ENCODE measurements at places on chromosomes 7 and 10.

DNA sequence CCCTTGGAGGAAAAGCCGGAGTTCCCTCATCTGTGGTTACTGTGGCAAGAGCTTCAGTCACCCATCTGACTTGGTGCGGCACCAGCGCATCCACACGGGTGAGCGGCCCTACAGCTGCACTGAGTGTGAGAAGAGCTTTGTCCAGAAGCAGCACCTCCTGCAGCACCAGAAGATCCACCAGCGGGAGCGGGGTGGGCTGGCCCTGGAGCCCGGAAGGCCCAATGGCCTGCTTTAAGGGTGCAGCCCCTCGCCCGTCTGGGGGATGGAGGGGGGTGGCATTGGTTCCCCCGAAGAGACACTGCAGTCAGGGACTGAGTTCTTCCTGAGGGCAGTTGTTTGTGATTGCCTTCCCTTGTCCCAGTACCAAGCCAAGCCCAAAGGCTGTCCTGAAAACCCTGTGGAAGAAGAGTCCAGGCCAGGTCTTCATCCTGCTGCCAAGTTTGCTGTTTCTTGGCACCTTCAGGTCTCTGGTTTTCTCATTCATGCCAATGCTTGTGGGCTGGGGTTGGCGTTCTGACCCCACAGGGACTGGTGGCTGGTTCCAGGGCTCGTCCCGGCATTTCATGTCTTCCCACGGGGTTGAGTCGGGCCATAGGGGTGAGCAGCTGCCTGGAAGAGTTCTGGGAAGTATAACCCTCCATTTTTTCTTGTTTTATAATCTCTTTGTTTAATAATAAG, 7.7 kb upstream of the ZNF783 start:
- no peak for DNase-seq

DNA sequence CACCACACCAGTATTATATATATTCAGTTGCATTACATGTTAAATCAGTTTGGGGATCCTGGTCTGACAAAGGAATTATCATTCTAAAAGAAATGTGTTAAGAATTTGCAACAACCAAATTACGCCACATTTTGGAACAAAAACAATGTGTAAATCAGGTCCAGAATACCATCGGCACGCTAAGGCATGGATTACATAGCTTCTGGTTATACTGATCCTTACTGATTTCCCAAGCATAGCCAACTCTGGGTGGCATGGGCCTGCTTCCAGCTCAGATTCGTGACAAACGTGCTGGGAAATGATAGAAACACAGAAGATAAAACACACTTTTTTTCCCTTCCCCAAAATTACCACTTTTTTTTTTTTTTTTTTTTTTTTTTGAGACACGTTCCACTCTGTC, 660.0 kb downstream of the SORCS1 start:
- DNase-seq, result no peak

DNA sequence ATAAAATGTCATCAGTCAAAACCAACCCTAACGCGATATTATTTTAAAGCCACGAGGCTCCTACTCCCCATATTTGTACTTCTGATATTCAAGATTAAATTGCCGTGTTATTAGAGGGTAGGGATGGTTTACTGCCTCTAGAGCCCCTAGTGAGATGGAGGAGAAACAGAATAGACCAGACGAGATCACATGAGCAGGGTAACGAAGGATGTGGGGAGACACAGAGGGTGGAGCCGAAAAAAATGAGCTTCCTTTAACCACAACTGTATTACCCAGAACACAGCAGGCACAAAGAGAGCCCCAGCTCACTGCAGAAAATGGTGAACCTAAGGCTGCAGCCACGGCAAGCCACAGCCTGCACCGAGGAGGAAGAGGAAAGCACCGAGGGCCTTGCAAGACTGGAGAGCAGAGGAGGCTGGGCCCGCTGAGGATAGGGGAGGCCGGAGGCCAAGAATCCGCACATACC, 14.3 kb downstream of the ZC3HAV1 start:
- DNase-seq, result no peak

DNA sequence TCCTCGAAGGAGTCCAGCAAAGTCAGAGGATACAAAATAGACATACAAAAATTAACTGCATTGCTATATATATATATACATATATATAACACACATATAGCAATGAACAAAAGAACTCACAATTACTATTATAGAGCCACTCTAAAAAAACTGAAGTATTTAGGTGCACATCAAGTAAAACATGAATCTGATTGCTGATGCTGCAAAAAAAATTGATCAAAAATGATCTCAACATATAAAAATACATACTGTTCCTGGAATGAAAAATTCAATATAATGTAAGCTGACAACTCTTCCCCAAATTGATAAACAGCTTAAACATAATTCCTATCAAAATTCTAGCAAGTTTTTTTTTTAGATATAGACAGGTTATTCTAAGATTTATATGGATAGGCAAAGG, 126.8 kb downstream of the ALOX5 start:
- DNase-seq, result no peak

- peak; percentile 20 for DNase-seq
Observed at GRCh38 chr7:114409750-114410149, 4.9 kb upstream of the FOXP2 start.

DNA sequence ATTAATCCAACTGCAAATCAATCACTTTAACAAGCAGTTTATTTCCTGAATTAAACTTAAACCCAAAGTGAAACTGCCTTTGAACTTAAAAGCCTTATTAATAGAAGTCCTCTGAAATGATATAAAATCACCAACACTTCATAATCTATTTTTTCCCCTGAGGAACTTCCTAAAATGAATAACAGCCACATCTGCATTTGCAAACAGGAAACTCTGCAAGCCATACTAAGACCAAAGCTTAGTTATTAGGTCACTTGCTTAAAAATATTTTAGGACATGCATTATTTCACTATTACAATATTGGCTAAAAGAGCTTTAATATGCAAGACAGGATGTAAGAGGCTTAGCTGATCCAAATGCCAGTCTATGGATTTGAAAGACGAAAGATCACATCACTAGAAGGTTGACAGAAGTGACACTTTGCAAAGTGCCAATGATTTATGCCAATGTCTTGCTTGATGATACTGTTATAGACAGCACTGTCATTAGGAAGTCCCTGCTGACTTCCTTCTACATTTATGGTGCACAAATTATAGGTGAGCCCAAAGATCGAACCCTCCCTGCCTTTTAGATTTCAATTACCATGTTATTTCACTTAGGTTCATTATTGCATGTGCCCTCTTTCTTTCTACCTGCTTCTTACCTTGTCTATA, 99.9 kb upstream of the SKAP2 start:
- no peak for DNase-seq

DNA sequence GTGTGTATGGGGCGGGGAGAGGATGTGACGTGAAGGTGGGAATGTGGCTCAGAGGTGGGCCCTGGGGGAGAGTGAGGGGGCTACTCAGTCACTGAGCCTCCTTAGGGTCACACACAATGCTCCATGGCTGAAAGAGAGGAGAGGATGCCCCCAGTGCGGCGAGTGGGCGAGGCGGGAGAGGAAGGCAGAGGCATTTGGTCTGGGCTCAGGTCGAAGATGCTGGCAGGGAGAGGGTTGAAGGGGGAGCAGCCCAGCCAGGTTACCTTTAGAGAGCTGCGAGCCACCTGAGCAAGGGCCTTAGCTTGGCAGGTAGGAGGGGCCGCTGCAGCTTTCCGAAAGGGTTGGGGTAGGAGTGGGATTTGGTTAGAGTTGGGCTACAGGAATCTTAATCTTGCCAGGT, 4.7 kb upstream of the LOXL4 start:
- no peak for DNase-seq

DNA sequence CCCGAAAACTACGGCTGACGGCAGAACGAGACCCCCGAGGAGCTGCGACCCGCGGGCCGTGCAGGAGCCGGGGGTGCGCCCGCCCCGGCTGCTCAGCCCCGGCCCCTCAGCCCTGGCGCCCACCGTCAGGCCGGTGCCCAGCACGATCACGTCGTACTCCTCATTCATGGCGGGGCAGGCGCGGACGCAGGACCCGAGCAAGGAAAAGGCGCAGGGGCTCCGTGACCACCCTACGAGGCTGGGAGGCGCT, 218 bp downstream of the GDI2 start:
- DNase-seq, result no peak

DNA sequence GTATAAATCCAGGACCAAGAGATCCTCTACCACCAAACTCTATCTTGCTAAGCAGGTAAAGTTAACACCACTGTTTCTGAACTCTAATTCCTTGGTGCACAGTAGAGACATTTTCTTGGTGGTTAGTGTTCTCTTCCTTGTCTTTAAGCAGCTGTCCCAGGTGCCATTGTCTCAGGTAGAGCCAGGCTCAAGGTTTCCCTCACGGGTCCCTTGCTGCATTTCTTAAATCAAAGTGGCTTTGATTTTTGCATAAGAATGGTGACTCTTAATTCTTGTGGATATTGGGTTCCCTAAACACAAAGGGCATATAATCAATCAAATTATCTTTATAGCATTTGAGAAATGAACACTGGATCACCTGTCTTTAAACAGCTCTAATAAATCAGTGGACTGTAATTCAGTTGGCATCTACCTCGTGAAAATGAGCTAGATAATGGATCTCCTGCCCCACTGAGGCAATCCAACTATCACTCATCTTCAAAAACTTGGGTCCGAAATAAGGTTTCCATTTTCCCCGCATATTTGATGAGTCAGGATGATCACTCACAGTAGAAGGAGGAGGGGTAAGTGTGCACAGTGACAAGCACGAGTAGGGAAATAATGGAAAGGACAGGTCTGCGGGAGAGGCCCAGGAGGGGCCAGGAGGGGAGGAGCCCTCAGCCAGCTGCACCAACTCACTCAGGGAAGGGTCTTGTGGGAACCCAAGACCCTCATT, 2.4 kb downstream of the ABCC2 start:
- DNase-seq, result peak; percentile 45

DNA sequence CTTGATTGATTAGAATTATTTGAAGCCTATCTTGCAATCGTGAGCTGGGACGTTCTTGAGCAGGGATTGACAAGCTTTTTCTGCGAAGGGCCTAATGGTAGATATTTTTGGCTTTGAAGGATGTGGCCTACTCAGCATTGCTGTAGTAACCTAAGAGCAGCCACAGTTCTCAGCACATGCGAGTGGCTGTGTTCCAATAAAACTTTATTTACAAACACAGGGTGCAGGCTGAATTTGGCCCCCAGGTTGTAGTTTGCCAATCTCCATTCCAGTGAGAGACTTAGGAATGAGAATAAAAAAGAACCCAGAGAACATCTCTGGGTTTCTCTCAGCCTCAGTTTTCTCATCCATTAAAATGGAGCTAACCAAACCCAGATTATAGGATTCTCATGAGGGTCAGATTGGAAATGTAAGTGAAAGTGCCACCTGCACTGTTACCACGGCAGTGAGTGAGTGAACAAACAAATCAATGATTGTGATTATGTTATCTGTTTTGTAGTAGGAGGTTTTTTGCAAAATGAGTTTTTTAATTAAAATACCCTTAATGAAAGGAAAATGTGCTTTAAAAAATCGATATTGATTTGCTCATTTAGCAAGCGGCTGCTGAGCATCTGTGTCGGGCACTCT, 664.0 kb downstream of the SDK1 start:
- DNase-seq, result no peak

GRCh38 chr10:52965938-52966401, 193.4 kb upstream of the MBL2 start:
- no peak for DNase-seq

DNA sequence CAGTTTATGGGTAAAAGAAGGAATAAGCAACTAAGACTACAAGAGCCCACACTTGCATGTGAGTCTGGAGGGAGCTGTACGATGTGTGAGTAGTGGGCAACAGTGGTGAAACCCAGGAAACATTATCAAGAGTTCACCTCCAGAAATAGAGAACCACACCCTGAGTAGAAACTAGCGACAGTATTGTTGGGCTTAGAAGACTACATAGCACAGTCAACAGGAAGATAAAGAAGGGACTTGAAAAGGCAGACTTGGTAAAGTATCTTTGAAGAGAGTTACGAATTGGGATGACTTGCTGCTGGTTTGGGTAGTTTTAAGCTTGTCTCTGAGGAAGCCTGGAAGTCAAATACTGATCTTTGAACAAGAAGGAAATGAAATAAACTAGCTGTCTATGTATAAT, 223.2 kb upstream of the GNAI1 start:
- DNase-seq, result no peak

- peak; percentile 65 for DNase-seq
Observed at GRCh38 chr10:113858541-113858940, 4.1 kb downstream of the NHLRC2 start.

- peak; percentile 44 for DNase-seq
Observed at GRCh38 chr7:116702046-116702785, 30.2 kb downstream of the MET start.

- DNase-seq, result peak; percentile 26
Observed at GRCh38 chr7:41047789-41048191, 655.1 kb downstream of the INHBA start.

DNA sequence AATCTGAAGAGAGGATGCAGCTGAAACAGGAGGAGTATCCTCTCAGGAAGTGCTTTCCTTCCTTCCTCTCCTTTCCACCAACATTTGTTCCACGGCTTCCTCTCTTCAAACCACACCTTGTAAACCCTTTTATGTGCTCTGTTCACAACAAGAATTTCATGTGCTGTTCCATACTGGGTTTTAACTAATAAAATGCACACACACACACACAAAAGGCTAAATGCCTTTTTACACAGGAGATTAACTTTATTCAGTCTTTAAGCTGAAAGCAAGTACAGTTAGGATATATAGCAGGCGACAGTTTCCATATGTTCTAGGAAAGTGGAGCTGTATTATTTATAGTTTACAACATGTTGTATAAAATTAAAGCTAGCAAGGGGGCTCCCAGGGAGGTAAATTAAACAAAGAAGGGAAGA, 106.7 kb downstream of the REEP3 start:
- DNase-seq, result no peak

- DNase-seq, result no peak
Observed at GRCh38 chr7:137661634-137662033, 185.1 kb downstream of the DGKI start.

- DNase-seq, result no peak
Observed at GRCh38 chr10:13612654-13613373, 26.0 kb downstream of the PRPF18 start.

- DNase-seq, result peak; percentile 23
Observed at GRCh38 chr10:45420453-45421192, 46.6 kb downstream of the ALOX5 start.

DNA sequence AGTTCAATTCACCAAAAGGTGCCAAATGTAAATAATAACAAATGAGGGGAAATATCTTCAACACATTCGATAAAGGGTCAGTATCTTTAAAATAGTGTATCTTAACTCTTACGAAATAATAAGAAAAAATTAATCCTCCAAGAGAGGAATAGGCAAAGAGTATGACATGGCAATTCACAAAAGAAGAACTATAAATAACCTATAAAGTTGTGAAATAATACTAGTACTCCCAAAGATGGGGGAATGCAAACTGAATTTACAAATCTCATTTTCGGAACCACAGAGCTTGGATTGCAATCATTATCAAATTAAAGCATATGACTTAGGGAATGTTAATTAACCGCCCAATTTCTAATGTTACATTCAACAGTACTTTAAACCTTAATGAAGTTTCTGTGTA, 78.2 kb upstream of the TARP start:
- DNase-seq, result no peak

DNA sequence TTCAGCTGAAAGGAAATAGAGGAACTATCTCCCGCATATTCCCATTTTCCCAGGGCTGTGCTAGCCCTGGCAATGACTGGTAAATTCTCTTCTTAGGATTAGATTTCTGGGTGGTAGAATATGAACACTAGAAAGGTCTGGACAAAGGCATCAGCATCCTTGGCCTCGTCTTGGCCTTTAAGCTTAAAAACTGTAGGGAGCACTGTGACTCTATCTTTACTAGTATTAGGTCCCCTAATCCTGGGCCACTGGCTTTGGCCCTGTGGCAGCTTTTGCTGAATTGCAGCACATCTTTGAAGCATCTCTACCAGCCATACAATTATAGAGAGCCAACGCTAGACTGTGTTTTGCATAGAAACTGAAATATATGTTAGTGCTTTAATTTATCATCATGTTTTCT, 41.5 kb upstream of the EBLN1 start:
- DNase-seq, result no peak

Measured in iris pigment epithelial cell (primary cell).